ENCODE measurements at places on chromosomes 4 and X.

GRCh38 chr4:102143433-102143832, 201.8 kb downstream of the SLC39A8 start:
- no peak for DNase-seq

DNA sequence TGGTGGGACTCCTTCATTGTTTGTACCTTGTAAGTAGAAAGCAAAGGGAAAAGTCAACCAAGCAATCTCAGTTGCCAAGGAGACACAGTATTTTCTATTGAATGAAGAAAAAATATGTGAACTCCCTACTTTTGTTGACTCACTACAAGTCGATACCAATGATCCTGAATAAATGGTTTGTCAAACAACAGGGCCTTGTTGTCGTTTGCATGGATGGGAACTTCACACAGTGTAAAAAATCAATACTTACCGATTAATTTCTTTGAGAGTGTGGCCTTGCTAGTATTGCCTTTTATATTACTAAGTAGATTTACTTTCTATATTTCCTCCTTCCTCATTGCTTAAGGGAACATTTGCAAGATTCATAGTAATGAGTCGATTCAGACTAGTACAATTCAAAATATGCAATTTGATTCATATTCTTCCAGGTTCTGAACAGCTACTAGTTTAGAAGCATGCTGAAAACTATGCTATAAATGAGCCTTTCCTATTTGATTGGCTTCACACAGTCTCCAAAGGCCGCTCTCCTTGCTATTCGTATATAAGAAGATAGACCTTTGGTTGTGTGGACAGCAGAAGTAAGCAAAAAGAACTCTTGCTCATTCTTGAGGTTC, 108.0 kb downstream of the ZNF330 start:
- no peak for DNase-seq

GRCh38 chr4:152399246-152399645, 136.6 kb downstream of the FBXW7 start:
- no peak for DNase-seq

DNA sequence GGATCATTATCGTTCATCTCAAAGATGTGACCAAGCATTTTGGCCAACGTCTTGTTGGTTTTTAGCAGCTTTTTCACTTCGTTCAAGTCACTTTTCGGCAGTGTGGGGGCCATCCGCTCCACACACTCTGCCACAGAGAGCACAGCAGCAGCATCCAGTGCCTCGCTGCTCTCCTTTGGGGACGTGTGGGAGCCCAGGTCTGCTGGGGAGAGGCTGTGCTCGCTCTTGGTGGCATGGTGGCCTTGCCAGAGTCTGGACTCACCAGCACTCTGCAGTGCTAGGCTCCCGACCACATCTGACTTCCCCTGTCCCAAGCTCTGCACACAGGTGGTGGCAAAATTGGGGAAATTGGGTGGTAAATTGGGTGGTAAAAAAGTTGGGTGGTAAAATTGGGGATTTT, 50.6 kb downstream of the GPR50 start:
- no peak for DNase-seq

GRCh38 chr4:181541396-181541795, 701.8 kb upstream of the TENM3 start:
- no peak for DNase-seq

- DNase-seq: no peak
Observed at GRCh38 chrX:123878252-123878721, 18.4 kb downstream of the XIAP start.

DNA sequence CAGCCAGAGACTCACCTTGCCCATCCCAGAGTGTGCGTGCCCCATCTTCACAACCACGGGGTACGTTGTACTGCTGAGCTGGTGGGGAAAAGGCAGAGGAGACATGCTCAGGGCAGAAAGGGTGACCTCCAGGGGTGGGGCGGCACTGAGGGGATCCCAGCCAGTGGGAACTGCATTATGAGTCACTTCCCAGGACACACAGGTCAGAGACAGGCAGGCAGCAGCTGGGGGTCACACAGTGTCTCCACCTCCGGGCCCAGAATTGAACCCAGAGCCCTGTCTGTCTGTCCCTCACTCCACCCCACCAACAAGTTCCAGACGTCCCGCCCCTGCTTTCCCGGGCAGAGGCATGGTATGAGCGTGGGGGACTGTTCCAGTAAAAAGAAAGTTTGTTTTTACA, 4.8 kb upstream of the TIMP1 start:
- DNase-seq: no peak

- no peak for DNase-seq
Observed at GRCh38 chr4:74316397-74316796, 8.1 kb downstream of the EPGN start.

GRCh38 chr4:184355111-184355604, 119.2 kb downstream of the IRF2 start:
- peak; percentile 19 for DNase-seq

GRCh38 chr4:123037804-123038203, 115.4 kb upstream of the NUDT6 start:
- DNase-seq: no peak

DNA sequence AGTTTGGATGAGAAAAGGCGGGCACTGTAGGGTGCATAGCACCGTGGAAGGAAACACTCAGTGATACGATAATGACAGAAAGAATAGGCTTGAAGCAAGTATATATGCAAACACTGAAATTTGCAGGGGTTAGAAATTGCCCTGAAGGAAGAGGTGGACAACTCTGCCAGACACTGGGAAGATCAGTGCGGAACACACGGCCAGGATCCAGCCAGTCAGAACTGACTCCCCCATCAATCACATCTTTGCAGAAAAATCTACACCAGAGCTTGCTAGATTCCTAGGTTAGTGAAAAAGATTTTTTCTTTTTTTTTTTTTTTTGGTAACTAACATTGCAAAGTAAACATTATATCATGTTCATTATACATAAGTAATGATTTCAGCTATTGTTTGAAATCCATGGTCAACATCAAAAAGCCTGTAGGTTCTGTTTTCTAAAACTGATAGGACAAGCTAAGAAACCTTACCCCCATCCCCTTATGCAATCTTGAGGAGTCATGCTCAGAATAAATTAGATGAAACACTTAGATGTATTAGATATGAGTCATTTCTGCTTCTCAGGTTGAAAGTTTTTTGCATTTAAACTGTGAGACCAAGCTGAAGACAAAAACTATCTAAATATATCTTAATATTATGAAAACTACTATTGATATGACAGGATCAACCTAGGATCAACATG, 38.9 kb downstream of the TRIML1 start:
- peak; percentile 13 for DNase-seq

- no peak for DNase-seq
Observed at GRCh38 chrX:79371101-79371500, 4.0 kb upstream of the ITM2A start.

DNA sequence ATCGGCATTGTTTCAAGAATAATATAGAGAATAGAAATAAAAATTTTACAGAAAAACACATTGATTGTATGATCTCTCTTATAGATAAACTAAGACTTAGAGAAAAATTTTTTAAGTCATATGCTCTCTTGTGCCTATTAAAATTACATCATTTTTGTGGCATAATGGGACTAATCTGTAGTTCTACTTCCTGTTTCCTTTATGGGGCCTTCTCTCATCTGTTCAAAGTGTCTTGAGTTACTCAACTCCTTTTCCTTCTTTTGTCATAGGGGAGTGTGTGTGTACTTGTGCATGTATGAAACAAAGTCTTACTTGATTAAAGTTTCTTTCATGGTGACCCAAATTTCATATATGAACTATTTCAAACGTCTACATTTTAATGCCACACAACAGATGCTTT, 1448.9 kb upstream of the TENM3 start:
- DNase-seq: no peak

DNA sequence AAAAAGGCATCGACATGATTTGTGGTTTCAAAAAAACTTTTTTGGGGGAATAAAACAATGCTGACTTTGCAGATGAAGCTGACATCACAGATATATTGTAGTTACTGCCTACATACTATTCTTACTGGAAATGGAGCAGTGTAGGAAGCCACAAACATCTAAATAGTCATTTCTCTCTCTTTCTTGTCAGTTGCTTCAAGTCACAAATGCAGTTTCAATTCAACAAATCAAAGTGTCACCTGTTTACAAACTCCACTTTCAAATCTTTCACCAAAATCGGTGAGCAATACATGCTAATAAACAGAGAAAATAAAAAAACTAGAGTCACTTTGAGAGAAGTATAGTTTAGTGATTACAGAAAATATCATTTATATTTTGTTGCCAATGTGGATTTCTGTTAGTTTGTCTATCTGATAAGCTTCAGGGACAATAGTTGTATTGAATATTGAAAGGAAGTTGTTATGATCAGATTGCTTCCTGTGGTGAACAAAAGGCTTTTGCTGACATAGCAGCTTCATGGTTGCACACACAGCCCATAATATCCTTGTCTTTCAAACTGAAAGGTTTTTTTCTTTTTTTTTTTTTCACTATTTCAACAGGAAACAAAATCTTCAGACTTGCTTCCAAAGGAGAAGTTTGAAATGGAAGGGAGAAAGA, 49.7 kb upstream of the PTPN13 start:
- DNase-seq: no peak

GRCh38 chrX:134933911-134934310, 56.9 kb upstream of the SMIM10 start:
- DNase-seq: no peak

- no peak for DNase-seq
Observed at GRCh38 chr4:47195706-47196105, 164.3 kb downstream of the GABRB1 start.

DNA sequence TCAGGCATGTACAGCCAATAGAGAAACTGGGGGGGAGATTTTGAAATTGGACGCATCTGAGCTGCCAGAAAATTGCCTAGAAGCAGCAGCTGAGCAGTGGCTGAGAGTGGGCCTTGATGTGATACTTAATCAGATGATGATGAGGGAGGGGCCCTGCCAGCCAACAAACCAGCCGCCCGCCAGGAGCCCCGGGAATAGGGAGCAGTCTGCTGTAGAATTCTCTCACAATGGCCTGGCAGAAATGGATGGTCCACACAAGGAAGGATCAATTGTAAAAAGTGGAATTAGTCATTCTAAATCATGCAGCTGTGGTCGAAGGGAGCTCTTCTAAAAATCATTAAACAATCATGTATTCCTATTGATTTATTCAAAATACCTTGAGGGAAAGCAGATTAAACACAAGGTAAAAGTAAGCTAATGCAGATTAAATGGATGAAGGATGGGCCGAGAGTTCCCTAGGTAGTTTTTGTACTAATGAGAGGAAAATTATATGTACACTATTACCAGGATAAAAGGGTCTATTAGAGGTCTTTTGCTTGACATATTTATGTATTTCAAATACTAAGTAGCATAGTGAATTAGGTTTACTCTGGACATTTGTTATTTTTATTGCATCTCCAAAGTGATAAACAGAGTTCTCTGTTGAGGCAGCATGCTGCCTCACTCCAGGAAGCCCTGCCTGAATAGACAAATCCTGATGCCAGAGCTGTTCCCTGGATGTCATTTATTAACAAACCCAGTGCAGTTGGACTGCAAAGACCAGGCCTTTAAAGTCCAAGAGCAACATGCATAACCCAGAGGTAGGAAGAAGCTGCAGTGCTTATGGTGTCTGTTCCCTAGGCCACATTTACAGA, 91.3 kb downstream of the NKX6-1 start:
- no peak for DNase-seq

DNA sequence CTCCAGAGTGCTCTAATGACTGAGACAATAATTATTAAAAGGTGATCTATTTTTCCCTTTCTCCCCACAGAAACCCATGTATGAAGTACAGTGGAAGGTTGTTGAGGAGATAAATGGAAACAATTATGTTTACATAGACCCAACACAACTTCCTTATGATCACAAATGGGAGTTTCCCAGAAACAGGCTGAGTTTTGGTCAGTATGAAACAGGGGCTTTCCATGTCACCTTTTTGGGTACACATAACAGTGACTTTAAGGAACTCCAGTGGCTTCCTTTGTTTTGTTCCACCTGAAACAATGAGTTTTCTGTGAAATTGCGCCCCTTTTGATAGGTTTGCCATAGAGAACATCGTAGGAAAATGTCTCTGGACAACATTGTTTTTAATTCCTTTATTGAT, 69.6 kb downstream of the KIT start:
- DNase-seq: no peak

- DNase-seq: no peak
Observed at GRCh38 chr4:37236165-37236564, 8.4 kb upstream of the NWD2 start.

GRCh38 chrX:78378476-78379115, 51.2 kb upstream of the CYSLTR1 start:
- DNase-seq: no peak

DNA sequence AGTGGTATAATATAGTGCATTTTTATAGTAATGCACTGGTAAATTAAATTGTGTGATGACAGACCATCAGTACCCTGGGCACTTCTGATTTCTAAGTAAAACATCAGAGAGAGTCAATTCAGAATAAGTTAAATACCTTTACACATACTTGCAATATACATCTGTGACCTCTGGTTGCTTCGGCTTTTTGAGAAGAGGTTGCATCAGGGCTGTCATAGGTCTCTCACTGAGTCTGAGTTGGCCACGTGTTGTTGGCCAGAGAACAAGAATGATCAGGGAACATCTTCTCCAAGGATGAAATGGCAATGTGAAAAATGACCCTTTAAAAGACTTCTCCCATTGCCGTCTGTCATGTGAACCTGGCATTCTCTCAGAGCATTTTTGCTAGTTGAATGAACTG, 36.9 kb upstream of the PUDP start:
- no peak for DNase-seq

GRCh38 chrX:8784162-8784561, 17.0 kb downstream of the FAM9A start:
- DNase-seq: no peak

DNA sequence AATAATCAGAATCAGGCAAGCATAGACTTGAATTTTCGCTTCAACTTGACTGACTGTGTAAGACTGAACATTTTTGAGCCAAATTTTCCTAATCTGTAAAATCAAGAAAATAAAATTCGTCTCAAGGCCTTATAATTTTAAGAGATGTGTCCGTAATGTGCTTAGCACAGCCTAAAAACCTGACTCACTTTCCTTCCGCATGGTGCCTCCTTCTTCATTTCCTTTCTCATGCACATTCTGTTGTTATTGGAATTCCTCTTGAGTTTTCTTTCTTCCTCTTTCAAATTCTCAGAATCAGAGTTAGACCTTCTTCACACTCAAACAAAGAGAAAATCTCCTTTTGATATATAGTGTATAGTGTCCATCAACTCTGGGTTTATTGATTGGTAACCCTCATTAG, 208.9 kb upstream of the SLIT2 start:
- DNase-seq: no peak

- DNase-seq: no peak
Observed at GRCh38 chr4:64360664-64361398, 48.4 kb downstream of the TECRL start.

GRCh38 chrX:51955200-51955599, 61.8 kb downstream of the MAGED1 start:
- no peak for DNase-seq

DNA sequence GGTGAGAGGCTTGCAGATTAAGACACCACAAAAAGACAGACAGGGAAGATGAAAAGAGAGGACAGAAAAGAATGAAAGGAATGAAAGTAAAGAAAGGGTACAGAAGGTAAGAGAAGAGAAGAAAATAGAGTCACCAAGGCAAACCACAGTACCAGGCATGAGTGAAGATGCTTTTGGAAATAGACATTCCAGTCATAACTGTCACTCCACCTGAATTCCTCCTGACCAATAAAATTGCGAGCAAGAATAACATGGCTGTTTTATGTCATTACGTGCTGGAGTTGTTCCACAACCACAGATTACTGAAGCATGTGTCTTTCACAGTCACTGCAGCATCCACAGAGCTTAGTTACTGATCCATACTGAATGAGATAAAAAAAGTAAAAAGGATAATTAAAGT, 864.9 kb upstream of the SLIT2 start:
- no peak for DNase-seq

- DNase-seq: no peak
Observed at GRCh38 chr4:184032091-184032490, 127.0 kb downstream of the STOX2 start.

Data from A549 (cell line).